ENCODE measurements at places on chromosomes 2 and 18.

- DNase-seq: no peak
These were observed 25.6 kb upstream of the CASP8 start for GRCh38 chr2:201234663-201235135.

DNA sequence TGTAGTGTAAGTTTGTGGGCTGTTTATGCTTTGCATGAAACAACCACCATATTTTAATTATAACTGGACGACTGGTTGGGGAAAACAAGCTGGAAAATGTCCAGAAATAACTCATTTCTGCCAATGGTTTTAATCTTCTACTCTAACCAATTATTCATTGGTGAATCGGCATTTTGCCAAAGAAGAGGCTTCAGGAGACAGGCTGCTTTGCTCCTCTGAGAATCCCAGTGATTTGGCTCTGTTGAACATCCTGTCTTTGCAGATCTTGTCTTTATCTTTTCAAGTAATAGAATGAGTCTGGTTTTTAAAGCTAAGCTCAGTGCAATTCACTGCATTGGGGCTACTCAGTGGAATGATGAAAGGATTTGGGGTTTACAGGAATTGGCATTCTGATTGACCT lies 109.6 kb downstream of the APOB start:
- DNase-seq: no peak

- no peak for DNase-seq
These were observed 927.0 kb upstream of the CRIM1 start for GRCh38 chr2:35428548-35428947.

DNA sequence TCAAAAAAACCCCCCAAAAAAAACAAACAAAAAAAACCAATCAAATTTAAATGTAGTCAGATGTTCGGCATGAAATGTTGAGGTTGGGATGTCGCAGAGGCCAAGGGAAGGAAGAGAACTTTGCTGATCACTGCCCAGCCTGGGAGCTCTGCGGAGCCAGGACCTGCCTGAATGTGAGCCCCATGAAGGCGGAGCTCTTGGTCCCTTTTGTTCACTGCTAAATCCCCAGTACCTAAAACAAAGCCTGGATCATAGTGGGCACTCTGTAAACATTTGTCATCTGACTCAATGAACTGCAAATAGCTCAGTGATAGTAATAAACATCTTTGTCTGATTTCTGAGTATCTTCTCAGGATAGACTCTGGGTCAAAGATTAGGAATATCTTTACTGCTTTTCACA lies 64.0 kb downstream of the NGEF start:
- no peak for DNase-seq

DNA sequence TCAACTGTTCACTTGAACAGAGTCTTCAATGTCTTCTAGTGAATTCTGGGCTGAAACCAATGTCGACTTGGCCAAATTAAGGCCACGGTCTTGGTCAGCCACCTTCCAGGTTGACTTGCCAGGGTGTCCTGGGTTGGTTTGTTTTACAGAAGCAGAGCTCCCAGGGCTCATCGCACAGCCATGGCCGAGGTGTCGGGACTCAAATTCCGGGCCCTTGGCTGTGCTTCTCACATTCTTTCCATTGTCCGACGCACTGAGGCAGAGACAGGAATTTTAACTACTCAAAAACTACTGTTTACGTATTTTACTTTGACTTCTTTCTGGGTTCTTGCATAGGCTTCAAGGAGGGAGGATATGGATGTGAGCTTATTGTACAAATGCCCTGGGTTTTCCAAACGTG lies 51.7 kb downstream of the HPCAL1 start:
- DNase-seq: no peak

All from HFF-Myc (cell line).